WTC11 (cell line): ENCODE measurements at places on chromosomes 6 and 20.
A peak's percentile ranks its signal among the peaks of the same experiment; 100 is the strongest.

DNA sequence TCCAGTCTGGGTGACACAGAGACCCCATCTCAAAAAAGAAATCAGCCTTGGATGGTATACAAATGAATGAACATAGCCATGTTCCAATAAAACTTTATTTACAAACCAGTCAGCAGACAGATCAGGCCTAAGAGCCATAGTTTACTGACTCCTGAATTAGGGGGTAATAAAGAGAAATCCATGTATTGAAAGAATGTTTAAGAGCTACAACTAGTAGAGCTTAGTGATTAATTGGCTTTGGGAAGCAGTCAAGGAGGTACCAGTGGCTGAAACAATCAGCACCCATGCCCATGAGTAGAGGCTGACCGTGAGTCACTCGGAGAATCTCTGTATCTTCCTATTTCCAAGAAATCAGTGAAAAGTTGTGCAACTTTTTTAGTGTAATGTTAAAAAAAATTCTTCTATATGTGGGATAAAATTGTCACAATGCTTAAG is 223.6 kb upstream of the RREB1 start:
- DNase-seq: no peak

- DNase-seq: no peak
These were observed 178.2 kb downstream of the ZMYND8 start for GRCh38 chr20:47178277-47178676.

DNA sequence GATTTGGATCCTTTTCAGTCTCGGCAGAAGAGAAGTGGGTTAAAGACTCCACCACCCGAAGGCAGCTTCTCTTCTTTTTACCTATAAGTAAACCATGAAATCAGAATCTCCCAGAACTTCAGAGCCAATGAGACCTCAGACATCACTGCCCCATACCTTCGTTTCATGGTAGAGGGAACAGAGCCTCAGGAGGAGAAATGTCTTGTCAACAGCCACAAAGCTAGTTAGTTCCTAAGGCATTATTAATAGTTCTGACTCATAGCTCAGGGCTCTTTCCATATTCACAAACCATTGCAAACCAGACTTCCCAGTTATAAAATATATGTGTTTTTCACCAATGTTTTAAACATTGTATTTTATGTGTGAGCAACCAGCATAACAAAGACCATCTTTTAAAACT is 118.7 kb upstream of the RIPOR2 start:
- no peak for DNase-seq

GRCh38 chr20:62059920-62060630 is 5.6 kb downstream of the TAF4 start:
- no peak for DNase-seq

- DNase-seq: no peak
These were observed 50.0 kb upstream of the DST start for GRCh38 chr6:56692523-56693245.

DNA sequence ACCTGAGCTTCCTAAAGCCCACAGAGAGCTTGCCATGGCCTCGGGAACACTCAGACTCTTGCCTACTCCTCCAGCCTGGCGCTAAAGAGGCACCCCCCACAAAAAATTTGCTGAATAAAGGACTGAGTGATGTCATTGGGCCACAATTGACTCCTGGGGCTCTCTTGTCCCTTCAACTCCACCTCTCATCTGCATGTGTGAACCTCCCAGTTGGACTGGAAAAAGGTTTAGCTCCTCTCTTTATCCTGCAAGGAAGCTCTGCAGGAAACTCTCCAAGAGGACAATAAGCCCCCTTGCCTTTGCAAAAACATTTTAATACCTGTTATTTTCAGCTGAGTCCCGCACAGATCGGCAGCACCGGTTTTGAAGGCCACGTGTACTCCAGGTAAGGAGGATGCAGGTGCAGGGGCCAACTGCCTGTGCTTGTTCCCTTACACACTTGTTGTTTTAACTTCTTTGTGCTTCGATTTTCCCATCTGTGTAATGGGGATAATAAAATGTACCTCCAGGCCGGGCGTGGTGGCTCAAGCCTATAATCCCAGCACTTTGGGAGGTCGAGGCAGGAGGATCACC is 107.3 kb downstream of the TFAP2C start:
- peak; percentile 57 for DNase-seq

- DNase-seq: no peak
These were observed 23.9 kb downstream of the QKI start for GRCh38 chr6:163438298-163438939.

DNA sequence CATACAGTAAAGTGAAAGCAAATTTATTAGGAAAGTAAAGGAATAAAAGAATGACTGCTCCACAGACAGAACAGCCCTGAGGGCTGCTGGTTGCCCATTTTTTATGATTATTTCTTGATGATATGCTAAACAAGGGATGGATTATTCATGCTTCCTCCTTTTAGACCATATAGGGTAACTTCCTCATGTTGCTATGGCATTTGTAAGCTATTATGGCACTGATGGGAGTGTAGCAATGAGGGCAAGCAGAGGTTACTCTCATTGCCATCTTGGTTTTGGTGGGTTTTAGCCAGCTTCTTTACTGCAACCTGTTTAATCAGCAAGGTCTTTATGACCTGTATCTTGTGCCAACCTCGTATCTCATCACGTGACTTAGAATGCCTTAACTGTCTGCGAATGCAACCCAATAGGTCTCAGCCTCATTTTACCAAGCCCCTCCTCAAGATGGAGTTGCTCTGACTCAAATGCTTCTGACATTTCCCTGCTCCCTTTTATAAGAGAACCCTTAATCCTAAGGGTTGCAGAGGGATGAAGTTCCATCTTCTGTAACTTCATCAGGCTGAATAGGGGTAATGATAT is 280.1 kb upstream of the RGS17 start:
- DNase-seq: no peak

- DNase-seq: no peak
These were observed 11.2 kb upstream of the SERPINB9 start for GRCh38 chr6:2914318-2914660.

- DNase-seq: peak; percentile 63
These were observed 534.7 kb upstream of the JARID2 start for GRCh38 chr6:14711056-14711703.

DNA sequence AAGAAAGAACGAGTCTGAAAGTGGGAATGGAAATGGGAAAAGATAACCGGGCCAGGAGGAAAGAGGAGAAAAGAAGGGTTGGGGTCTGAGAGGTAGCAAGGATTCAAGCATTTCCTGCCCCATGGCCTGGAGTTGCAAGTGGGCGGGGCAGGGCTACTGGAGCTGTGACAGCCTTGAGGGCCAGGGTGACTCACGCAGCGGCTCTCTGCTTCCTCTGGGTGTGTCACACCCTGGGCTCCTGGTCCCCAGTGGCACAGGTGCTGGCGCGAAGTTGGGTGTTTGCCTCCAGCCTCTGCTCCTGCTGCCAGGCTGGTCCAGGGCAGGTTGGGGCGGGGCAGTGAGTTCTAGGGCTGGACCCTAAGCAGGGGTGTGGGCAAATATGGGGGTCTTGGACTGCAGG is 3.3 kb upstream of the ULBP3 start:
- DNase-seq: no peak

DNA sequence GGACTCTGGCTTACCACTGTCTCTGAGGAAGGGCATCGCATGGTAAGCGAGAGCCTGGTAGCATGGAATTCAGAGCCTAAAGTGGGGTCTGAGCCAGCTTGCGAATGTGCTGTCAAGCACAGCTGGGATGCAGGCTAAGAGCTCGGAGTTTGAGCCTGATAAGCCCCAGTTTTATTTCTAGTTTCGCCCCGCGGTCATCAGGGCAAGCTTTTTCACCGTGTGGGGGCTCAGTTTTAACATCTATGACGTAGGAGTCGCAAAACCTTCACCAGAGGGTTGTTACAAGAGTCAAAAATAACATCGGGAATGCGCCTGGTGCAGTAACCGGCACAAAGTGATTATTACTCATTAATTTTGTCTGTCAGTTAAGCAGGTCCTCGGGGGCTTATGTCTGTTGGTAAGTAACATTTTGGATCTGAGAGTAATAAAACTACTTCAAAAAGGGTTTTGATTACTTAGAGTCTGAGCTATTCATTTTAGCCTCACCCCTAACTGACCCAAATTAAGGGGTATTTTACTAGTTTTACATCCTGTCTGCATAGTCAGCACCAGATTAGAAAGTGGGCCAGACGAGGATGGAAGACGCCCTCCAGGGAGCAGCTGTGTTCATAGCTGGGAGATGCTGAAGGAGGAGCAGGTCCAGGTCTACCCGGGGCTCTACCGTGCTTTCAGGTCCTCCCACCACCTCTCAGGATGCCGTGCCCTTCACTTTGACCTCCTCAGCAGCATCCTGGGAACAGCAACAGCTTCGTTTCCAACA is 29.7 kb downstream of the SLC22A23 start:
- no peak for DNase-seq

- DNase-seq: no peak
These were observed 43.0 kb downstream of the VEGFA start for GRCh38 chr6:43812850-43813578.
